Stimulated activated CD8-positive, alpha-beta memory T cell treated with anti-CD3 and anti-CD28 coated beads, Interleukin-4, amount 100 ng/mL, for 48 hours (primary cell): ENCODE measurements at places on chromosomes 4 and X.

- no peak for DNase-seq
Measured at GRCh38 chrX:131634900-131635299, 91.0 kb downstream of the OR13H1 start.

- DNase-seq = no peak
Measured at GRCh38 chr4:178185517-178185916, 743.3 kb upstream of the AGA start.

GRCh38 chr4:985123-985830 lies 1.6 kb upstream of the IDUA start:
- peak; percentile 86 for DNase-seq

GRCh38 chr4:91085961-91086360 lies 958.8 kb downstream of the CCSER1 start:
- DNase-seq = no peak

- no peak for DNase-seq
Measured at GRCh38 chrX:74246524-74246923, 57.5 kb upstream of the ZCCHC13 start.

DNA sequence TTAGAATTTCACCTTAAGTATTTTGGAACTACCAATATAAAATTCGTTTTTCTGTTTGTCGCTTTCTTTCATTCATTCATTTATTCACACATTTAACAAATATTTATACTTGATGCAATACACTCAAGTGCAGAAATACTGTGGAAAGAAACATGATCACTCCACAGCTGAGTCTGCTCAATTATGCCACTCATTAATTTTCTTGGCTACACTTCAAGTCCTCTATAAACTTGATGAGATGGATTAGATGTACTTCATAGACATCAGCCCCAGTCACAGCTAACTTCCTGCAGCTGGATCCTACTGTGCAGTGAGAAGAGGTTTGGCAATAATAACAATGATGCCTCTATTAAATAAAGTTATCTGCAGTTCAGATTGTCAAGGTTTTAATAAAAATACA lies 208.1 kb downstream of the PDGFC start:
- no peak for DNase-seq

GRCh38 chr4:3466691-3467600 lies 3.8 kb downstream of the DOK7 start:
- DNase-seq = no peak

DNA sequence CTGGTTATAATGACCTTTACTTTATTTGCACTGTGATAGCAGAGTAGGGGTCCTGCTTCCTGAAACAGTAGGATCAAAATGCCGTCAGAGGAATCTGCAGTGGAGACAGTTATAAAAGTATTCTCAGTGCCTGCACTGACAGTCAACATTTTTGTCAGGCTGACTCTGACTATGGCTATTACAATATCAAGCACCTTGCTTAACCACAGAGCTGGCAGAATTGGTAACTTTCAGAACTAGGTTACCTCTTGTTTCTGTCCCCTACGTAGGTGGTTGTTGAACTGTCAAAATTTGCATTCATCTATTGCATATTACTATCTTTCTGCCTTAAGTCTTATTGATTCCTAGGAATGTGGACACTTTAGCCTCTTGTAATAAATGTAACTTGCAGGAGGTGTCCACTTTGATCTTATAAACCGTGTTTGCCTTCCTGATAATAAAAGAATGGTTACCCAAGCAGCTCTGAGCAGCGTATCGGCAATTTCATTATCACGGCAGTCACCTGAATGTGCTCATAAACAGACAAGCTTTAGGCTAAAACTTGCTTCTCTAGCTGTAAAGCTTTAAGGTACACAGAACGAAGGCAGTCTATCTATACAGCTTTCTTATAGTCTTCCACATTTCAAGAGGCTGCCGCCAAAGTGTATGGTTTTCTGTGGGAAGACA lies 353.0 kb upstream of the GALNT7 start:
- DNase-seq = no peak

- no peak for DNase-seq
Measured at GRCh38 chr4:27152703-27153102, 292.1 kb downstream of the STIM2 start.
